ENCODE measurements at places on chromosomes 2 and 18.
A peak's percentile ranks its signal among the peaks of the same experiment; 100 is the strongest.

GRCh38 chr2:184419744-184420143, 178.6 kb upstream of the ZNF804A start:
- no peak for DNase-seq

- DNase-seq, result no peak
These were observed 210.0 kb upstream of the SIX3 start for GRCh38 chr2:44731505-44731904.

DNA sequence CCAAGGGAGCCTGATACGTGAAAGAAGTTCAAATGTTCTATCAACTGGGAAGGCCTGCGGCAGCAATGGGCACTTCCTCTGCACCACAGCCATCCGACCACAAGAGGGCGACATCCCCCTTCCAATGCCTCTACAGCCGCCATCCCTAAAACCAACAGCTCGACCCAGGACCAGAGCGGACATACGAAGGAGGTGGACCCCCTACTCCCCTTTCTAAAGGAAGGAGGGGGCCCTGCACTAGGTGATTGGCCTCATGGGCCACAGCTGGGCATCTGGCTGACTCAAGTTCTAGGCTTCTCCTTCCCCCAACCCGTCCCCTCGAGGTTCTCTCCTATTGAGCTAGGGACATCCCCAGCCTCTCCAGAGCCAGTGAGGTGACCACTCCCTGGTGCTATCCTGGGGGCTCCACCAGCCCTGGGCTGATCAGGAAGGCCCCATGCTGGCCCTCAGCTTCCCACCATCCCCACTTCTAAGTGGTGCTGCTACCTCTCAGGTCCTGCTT, 217.2 kb downstream of the TNS1 start:
- peak; percentile 85 for DNase-seq

DNA sequence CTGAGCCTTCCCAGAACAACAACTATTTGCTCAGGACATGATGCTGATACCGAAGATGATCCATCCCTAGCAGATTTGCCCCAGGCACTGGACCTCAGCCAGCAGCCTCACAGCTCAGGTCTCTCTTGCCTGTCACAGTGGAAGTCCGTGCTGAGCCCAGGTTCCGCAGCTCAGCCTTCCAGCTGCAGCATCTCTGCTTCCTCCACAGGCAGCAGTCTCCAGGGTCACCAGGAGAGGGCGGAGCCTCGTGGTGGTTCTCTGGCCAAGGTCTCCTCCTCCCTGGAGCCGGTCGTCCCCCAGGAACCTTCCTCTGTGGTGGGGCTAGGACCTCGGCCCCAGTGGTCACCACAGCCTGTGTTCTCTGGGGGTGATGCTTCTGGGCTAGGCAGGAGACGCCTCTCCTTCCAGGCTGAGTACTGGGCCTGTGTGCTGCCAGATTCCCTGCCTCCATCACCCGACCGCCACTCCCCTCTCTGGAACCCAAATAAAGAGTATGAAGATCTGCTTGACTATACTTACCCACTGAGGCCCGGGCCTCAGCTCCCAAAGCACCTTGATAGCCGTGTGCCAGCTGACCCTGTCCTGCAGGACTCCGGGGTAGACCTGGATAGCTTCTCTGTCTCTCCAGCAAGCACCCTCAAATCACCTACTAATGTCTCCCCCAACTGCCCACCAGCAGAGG, 15.4 kb downstream of the CEP68 start:
- DNase-seq, result no peak

DNA sequence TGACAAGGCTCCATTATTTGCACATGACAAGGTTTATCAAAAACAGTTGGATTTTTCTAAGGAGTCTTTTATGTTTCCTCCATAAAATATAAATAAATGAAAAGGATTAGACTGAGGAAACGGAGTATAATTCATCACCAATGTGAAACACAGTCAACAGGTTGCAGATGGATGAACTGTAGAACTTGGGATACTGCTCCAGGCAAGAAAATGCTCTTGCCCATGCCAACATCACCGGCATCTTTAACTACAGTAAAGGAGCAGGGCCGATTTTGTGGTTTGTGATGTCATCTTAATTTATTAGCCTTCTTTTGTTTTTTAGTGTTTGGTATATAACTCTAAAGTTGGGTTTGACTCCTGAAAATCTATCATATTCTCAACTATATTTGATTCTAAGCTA, 577.3 kb downstream of the EPHA4 start:
- no peak for DNase-seq

- DNase-seq, result peak; percentile 62
These were observed 652 bp downstream of the PPM1B start for GRCh38 chr2:44169155-44169898.

- DNase-seq, result peak; percentile 43
These were observed 29.8 kb downstream of the EPC2 start for GRCh38 chr2:148674063-148675020.

GRCh38 chr2:71922499-71923142, 225.0 kb downstream of the CYP26B1 start:
- no peak for DNase-seq

GRCh38 chr2:36060133-36060532, 295.4 kb upstream of the CRIM1 start:
- no peak for DNase-seq

GRCh38 chr2:30799366-30799765, 7.9 kb downstream of the CAPN13 start:
- no peak for DNase-seq

DNA sequence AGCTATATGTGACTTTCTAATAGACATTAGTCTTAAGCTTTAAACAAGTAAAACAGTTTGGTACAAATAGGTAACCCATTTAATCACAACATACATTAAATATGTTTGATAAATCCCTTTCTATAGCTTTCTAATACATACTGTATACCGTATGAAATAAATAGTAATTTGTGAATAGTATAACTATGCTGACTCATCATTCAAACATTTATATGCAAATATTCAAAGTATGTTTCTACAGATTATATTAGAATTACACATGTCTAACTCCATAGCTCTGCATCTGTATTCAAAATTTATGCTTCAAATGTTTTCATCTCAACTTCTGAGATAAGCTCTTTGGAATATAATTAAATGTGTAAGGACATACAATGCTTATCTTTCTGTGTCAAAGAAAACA, 142.7 kb upstream of the ZNF804A start:
- no peak for DNase-seq

GRCh38 chr2:109558076-109558882, 55.5 kb downstream of the SEPTIN10 start:
- no peak for DNase-seq

- no peak for DNase-seq
These were observed 129.5 kb downstream of the ZNF804A start for GRCh38 chr2:184727813-184728212.

DNA sequence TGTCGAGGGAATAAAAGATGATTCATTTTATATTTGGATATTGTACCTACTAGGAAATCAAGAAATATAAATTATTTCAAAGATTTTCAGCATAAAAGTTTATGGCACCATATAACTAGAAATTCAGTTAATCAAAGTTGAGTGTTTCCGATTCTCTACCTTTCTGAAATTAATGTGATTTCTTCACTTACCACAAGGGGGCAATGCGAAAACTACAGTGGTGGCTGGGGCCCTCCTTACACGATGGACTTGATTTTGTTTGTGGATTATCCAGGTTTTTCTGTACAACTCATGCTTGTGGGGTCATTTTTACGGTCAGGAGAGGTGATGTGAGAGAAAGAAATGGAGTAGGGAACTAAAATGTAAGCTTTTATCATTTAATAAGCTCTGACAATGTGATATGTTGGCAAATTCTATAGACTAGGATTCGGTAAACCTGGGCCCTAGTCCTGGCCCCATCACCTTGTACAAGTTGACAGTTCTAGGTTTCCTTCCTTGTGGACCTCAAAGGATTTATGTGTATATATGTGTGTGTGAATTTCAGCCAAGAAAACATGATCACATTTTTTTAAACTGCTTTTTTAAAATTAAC, 47.6 kb downstream of the G6PC2 start:
- peak; percentile 10 for DNase-seq

- no peak for DNase-seq
These were observed 228.3 kb downstream of the PTGR3 start for GRCh38 chr18:74980669-74981068.

- DNase-seq, result no peak
These were observed 39.4 kb downstream of the ACTR2 start for GRCh38 chr2:65267008-65267407.

- no peak for DNase-seq
These were observed 64.3 kb upstream of the RBBP8 start for GRCh38 chr18:22868831-22869230.

GRCh38 chr2:28950941-28951630, 30.0 kb upstream of the TOGARAM2 start:
- DNase-seq, result no peak
